ENCODE measurements at places on chromosomes 12 and 14.
A peak's percentile ranks its signal among the peaks of the same experiment; 100 is the strongest.

DNA sequence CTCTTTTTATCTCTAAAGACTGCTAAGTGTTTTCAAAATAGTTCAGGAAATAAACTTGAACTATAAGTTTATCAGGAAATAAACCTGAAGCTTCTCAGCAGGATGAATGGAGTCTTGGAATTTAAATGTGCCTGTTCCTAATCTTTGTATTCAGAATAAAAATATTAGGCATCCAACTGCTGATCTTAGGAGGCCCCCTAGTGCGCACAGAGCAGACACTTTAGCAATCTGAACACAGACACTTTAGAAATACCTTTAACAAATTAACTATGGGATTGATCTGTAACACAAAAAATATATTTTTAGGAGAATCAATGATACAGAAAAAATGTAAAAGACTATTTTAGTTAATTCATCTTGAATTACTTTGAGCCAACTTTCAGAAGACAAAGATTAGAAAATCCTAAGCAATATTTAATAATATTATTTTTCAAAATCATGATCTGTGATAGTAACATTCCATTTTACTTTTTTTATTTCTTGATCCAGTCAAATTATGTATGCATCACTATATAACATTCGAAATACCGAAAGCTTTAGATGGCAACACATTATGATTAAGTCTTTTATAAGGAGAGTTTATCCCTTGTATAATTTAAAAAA is 80.9 kb downstream of the SLC41A2 start:
- DNase-seq: no peak

- DNase-seq: no peak
Observed at GRCh38 chr14:67994531-67994930, 175.0 kb downstream of the RAD51B start.

GRCh38 chr12:88448337-88448915 is 131.8 kb downstream of the KITLG start:
- no peak for DNase-seq

- DNase-seq: no peak
Observed at GRCh38 chr12:5914387-5915149, 30.5 kb downstream of the ANO2 start.

DNA sequence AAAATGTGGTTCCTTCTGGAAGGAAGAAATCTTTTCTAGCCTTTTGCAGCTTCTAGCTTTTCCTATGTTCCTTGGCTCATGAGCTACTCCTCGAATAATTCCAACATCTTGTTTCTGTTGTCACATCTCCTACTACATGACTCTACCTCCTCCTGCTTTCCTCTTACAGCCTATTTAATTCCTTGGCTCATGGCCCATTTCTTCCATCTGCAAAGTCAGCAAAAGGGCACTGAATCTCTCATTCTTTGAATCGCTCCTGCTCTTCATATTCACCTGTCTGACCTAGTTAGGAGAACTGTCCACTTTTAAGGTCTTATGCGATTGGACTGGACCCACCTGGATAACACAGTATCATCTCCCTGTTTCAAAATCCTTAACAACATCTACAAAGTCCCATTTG is 15.8 kb downstream of the PRKD1 start:
- DNase-seq: no peak

GRCh38 chr12:102249079-102249841 is 51.6 kb upstream of the PMCH start:
- peak; percentile 20 for DNase-seq

- DNase-seq: no peak
Observed at GRCh38 chr12:130816097-130816496, 23.0 kb downstream of the STX2 start.

DNA sequence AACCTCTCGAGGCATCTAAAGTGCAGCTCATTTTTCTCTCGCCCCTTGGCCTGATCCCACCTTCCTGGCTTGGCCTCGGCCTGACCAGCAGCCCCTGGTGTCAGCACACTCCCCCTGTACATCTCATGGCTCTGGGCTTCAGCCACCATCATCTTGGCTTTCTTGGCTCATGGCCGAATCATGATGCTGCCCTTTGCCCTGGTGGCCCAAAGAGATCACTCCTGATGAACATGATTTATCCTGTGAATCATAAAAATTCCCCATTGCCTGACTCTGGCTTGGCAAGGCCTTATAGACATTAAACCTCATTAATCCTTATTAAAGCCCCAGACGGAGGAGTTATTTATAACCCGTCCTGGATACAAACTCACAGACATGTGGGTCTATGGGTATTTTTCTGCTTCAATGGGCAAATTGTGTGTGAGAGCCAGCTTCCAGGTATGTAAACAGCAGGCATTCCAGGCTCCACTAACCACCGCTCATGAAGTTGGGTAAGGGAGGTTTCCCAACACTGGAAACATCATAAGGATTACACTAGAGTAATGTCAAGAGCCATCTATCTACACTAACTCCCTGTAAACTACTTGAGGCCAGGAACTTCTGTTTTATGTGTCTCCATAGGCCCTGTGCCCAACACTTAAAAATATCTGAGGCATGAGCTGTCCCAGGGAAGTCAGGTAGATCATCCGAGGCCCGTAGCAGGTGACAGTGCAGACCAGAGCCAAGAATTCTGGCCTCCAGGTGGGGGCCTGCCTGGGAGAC is 171.2 kb downstream of the TTC8 start:
- DNase-seq: peak; percentile 100

- no peak for DNase-seq
Observed at GRCh38 chr12:75717902-75718301, 206.5 kb upstream of the KRR1 start.

DNA sequence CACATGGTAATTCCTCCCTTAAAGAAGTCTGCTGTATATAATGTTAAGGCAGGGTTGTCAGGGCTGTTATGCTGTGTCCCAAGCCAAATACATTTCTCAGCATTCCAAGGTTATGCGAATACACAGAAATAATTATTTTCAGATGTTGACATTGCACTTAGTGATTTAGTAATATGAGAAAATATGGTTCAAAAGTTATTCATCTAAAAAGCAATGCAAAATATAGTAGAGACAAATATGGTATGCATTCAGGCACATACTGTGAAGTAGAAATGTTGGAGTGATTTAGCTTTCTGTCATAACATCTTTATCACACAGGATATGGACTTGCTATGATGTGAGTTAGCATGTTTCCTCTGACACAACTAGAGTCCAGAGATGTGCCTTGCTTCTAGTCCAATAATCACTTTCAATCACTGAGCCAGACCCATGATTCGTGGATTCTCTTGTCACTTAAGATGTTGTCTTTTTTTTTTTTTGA is 70.0 kb downstream of the PDE3A start:
- no peak for DNase-seq

- DNase-seq: no peak
Observed at GRCh38 chr14:91877376-91877915, 10.1 kb upstream of the TC2N start.

- DNase-seq: peak; percentile 8
Observed at GRCh38 chr12:2395354-2395977, 342.7 kb downstream of the CACNA1C start.

GRCh38 chr14:71290960-71291466 is 383.8 kb downstream of the PCNX1 start:
- DNase-seq: peak; percentile 48

GRCh38 chr12:63206494-63206893 is 55.5 kb upstream of the AVPR1A start:
- no peak for DNase-seq

- no peak for DNase-seq
Observed at GRCh38 chr12:13198876-13199275, 2.4 kb downstream of the EMP1 start.

DNA sequence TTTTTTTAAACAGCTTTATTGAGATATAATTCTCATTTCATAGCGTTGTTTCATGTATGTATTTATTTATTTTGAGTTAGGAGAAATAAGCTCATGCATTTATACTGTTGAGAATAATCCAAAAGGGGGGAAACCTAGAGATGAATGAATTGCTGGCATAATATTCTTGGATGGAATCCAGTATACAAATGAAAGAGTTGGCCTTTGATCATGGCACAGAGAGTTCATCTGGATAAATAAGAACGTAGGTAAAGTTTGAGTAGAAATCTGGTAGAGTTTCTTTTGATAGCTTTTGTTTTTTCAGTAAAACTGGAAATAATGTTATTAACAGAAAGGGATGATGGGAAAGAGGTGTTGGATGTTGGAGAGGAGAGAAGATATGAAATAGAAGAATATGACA is 166.2 kb downstream of the LRRK2 start:
- no peak for DNase-seq

- DNase-seq: peak; percentile 52
Observed at GRCh38 chr12:113299619-113300237, 35.2 kb downstream of the SLC8B1 start.

DNA sequence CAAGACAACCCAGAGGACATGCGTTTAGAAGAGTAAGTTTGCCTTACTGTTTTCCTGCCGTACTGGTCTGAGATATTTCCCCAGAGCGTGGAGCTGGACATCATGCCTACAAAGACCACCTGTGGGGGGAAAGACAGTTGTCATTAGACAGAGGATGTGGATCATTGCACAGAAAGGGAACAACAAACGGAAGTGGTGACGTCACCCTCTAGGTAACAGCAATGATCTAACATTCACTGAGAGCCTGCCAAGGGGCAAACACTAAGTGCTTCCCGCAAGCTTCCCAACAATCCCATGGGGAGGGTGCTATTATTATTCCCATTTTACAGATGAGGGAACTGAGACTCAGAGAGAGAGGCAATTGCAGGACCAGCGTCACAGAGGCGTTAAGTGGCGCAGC is 48.5 kb downstream of the SVOP start:
- DNase-seq: no peak

GRCh38 chr14:30118992-30119640 is 191.5 kb upstream of the PRKD1 start:
- DNase-seq: no peak

- DNase-seq: no peak
Observed at GRCh38 chr14:104641753-104642539, 37.4 kb upstream of the TMEM179 start.

GRCh38 chr14:68333262-68333661 is 459.6 kb downstream of the ZFP36L1 start:
- no peak for DNase-seq

GRCh38 chr12:54680374-54680773 is 32.2 kb upstream of the DCD start:
- no peak for DNase-seq

- no peak for DNase-seq
Observed at GRCh38 chr14:104953896-104954656, 24.1 kb downstream of the AHNAK2 start.

DNA sequence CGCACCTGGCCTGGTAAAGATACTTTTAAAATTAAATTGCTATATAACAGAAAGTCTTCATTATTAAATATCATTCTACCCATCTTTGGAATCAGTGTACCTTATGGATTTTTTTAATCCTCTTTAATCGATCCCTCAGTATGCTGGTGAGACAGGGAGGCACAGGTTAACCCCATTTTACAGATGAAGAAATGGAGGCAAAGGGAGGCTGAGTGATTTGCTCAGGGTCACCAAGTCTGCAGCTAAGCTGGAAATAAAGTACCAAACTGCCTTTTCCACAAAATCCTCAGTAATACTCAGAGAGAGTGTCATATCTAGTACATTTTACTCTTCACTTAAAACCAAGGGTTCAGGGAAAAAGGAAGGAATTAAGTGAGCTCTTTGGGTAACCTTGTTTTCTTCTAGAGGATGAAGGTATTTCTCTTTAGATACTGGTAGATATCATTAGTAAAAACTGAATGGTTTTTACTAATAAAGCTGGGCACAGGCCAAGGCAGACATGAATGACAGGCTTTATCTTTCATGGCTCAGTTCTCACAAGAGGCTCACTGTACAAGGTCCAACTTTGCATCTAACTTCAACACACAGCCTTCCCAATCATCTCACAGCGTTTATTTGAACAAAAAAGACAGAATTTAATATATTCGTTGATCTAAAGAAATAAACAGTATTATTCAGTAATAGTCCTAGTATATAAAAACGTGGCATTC is 35.3 kb upstream of the TTC7B start:
- no peak for DNase-seq

- no peak for DNase-seq
Observed at GRCh38 chr14:38496092-38496491, 240.2 kb upstream of the CLEC14A start.

DNA sequence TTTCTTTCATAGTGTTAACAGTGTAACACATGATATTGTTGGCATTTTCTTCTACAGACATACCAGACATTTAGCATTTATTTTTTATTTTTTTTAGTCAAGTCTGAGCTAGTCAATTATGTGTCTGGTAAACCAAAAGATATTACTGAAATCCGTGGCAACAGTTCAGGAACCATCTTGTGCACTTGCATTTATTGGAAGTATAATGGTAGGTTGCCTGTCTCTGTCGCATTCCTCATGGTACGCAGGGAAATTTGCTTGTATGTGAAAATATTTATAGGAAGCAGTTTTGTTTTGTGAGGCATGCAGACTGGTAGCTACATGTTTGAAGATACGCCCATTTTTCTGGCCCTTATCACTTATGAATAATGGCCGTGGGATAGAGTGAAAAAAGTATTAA is 186.1 kb upstream of the SLC38A2 start:
- no peak for DNase-seq

GRCh38 chr12:21843795-21844194 is 69.3 kb upstream of the KCNJ8 start:
- no peak for DNase-seq

DNA sequence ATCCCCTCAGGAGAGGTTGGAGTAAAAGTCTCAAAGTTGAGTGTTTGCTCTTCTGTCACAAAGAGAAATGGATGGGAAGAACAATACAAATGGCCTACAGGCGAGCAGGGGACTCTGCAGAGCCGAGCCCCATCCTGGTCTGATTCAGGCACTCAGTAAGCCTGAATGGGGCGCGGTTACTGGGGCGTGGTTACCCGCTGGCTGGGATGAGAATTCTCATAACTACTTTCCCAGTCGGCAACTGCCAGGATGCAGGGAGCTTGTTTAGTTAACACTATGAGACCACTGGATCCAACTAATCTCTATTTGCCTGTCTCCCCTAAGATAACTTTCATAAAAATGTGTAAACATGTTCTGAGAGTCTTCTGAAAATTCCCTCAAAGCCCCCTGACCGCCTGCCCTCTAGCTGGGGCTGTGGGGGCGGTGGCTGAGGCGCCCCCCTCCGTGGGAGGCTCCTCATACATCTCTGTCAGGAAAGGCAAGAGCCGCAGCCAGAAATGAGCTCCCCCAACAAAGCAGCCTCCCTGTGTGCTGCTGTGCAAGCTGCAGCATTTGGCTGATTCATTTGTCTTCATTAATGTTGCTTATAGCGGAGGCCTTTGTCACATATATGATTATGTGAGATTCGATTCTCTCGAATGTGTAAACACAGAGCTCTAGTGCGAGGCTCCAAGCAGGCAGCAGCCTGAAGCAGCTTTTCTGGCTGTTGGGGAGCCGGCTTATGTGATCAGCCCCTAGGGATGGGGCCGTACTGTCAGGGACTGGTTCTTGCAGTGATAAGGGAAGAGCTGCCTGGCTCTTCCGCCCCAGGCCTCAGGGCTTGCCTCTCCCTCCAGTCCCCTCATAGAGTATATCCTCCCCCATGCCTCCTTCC is 126.1 kb upstream of the ARHGAP5 start:
- no peak for DNase-seq

DNA sequence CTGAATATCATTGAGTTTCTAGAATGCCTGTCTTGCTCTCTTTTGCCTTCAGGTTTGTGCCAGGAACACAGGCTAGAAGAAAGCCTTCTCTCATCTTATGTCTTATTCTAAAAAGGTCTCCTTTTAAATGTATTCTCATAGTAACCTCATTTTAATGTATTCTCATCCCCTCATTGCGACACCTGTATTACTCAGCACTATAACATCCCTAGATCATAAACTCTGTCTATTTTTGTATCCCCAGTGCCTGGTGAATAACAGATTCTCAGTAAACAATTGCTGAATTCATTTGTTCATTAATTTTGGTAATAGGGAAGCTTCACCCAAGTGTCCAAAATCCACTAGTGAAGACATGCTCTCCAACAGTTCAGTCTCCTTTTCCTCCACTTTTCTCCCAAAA is 8.8 kb upstream of the LRRK2 start:
- no peak for DNase-seq

All from retinal pigment epithelial cell (primary cell).